AG04449 (cell line): ENCODE measurements at places on chromosomes 6 and 20.

GRCh38 chr6:43821101-43821886, 51.3 kb downstream of the VEGFA start:
- no peak for DNase-seq

- no peak for DNase-seq
Measured at GRCh38 chr6:26331218-26332073, 33.6 kb upstream of the BTN3A2 start.

GRCh38 chr6:140581601-140582000, 1207.2 kb upstream of the CITED2 start:
- no peak for DNase-seq

DNA sequence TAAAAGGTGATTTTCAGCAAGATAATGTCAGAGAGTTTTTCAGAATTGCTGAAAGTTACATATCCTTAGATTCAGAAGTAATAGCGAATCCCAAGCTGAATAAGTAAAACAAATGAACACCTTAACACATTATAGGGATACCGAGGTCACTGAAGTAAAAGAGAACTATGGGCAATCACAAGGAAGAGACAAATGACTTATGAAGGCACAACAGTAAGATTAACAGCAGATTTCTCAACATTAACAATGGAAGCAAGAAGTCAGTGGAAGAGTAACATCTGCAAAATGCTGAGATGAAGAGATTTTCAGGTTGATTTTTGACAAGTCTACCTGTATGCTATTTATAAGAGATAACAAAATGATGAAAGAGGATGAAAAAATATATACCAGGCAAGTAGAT, 86.1 kb upstream of the EZR start:
- DNase-seq, result no peak

- DNase-seq, result no peak
Measured at GRCh38 chr6:137711972-137712371, 155.1 kb upstream of the TNFAIP3 start.

- DNase-seq, result no peak
Measured at GRCh38 chr6:106973018-106973835, 1.3 kb downstream of the CD24 start.

- no peak for DNase-seq
Measured at GRCh38 chr6:26214803-26215584, 127.8 kb downstream of the HFE start.

- DNase-seq, result no peak
Measured at GRCh38 chr6:18509871-18510643, 122.9 kb downstream of the RNF144B start.

GRCh38 chr20:36582322-36582721, 8.9 kb downstream of the TGIF2 start:
- DNase-seq, result no peak

- no peak for DNase-seq
Measured at GRCh38 chr6:74814440-74814839, 391.4 kb downstream of the COL12A1 start.

DNA sequence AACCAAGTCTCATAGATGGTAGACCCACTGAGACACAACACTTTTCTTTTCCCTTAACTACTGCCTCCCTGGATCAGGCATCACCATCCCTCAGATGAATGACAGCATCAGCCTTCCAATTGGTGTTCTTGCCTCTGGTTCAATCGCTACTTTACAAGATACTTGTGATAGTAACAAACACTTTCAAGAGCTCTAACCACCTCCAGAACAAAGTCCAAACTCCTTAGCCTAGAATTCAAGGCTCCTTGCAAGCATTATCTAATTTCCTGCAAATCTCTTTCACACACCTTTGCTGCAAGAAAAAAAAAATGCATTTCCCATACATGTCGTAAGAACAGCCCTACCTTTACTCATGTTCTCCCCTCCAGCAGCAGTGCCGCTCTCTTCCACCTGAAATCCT, 33.1 kb downstream of the RALGAPA2 start:
- no peak for DNase-seq
